ENCODE measurements at places on chromosomes 6 and 20.

GRCh38 chr6:165575158-165575549, 87.9 kb downstream of the PDE10A start:
- DNase-seq = no peak

DNA sequence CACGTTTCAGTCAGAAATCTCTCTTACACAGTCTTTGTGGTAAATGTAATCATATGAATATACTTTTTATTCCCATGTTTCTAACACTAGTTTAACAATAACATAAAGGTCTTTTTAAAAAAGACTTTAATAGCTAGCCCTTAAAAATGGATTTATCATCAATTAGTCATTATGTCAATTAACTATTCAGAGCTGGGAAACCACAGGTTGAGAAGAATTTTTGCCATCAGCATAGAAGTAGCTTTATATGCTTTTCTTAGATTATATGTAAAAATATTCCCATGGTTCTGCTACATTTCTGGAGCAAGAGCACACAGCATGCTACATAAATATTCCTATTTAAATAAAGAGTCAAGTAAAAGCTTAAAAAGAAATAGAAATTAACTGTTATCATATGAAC, 35.5 kb downstream of the ASCC3 start:
- no peak for DNase-seq

- DNase-seq = no peak
Observed at GRCh38 chr6:132973514-132973993, 159.2 kb downstream of the RPS12 start.

DNA sequence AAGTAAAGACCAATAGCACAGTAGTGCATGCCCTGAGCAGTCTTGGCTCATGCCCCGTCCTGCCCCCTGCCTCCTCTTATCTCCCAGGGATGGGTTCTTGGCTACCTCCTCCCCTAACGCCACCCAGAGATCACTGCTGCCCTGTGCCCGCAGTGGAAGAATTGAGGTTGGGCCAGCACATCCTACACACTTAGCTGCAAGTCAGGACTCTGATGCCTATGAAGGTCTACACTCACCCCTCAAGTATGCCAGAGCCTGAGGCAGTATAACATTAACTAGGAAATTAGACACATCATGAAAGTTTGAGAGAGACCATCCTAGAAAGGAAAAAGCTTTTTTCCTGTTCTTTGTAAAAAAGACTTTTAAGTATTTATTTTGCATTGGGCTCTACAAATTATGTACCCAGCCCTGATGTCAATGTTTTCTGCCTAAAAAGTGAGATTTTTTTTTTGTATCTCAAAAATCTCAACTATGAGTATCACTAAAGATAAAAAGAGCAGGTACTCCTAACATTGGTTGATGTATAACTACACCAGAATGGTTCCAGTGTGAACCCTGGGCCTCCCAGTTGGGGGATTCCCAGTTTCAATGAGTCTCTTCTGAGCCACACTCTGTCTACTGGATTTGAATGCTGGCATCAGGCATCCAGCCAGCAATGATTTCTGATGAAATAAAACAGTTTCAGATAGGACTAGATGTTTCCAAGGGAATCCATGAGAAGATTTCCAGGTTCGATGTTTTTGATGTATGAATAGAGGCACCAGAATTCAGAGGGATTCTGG, 115.4 kb downstream of the ISM1 start:
- no peak for DNase-seq

DNA sequence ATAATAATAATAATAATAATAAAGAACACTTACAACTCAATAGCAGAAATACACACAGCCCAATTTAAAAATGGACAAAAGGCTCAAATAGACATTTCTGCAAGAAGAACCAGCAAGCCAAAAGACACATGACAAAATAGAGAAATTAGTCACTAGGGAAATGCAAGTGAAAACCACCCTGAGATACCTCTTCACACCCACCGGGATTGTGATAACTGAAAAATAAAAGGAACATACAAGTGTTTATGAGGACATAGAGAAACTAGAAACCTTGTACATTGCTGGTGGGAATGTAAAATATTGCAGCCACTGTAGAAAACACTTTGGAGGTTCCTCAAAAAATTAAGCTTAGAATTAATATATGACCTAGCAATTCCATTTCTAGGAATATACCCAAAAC, 59.2 kb downstream of the ZDHHC14 start:
- no peak for DNase-seq

DNA sequence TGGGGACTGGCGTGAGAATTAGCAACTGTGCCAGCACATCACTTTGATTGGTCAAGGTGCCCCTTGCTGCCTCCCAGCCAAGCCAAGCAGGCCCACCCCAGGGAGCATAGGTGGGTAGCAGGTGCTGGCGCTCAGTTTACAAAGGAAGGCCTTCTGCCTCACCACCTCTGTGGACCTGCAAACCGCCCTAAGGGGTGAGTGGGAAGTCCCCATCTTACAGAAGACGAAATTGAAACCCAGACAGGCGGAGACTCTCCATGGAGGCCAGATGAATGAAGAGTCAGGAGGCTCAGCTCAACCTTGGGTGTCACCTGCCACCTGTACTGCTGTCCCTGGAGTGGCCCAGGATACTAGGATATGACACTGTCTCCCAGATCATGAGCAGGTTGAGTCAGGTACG, 21.5 kb upstream of the MAS1L start:
- no peak for DNase-seq

DNA sequence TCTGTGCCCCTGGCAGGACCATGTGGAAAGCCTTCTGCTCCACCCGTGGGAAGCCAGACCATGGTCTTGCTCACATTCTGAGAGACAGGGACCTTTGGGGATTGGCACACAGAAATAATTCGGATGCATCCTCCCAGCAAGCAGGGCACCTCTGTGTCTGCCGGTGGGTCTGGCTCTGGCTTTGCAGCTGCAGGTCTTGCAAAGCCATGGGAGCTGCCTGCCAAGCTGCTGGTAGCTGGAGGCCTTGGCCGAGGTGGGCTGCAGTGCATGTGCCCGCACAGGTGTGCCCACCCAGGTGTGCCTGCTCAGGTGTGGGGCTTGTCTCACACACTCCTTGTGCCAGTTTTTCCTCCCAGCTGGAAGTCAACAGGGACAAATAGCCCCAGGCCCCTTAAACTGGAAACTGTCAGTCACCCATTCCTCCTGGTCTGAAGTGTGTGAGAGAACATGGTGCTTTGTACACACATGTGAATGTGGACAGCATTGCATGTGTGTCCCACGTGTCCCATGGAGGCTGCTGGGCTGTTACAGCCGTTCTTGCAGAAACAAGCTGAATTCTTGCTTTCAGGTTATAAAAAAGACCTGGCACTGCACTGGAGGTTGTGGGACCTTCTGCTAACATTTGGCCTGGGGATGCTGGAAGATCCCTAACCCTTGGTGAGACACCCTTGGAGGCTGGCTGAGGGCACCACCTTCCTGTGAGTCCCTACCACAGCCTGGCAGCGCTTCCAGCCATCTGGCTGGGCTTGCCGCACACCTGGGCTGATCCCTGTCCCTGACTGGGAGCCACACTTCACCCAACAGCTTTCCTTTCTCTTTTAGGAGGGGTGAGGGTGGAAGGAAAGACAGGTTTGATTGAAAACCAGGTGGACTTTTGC, 54.9 kb upstream of the SMOC2 start:
- DNase-seq = no peak

DNA sequence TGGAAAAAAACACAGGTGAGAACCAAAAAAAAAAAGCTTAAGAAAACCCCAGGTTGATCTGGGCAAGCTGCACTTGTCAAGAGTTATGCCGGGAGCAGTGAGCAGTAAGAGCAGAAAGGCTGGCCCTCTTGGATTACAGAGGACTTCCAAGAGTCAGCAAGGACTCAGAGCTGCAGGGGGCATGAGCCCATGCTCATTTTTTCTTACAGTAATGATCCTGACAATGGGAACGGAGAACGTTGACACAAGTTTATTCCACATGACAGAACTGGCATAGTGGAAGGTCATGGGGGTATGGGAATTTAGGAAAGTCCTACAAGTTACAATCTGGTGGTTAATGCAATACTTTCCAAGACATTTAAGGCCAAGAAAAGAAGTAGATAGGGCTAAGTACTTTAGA, 256.6 kb downstream of the GMDS start:
- DNase-seq = no peak

DNA sequence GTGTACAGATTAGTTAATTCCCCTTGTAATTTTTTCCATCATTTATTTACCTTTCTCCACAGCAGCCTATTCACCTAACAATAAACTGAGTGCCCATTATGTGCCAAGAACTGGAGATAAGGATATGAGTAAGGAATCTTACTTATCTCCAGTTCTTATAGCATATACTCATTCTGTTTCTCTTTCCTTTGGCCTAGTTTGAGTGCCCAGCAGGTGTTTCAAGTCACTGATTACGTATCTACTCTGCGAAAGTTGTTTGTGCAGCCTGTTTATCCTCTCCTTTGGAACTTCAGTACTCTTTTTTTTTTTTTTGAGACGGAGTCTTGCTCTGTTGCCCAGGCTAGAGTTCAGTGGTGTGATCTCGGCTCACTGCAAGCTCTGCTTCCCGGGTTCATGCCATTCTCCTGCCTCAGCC, 17.3 kb upstream of the POU5F1 start:
- DNase-seq = no peak

- DNase-seq = peak; percentile 38
Observed at GRCh38 chr6:135535989-135536414, 38.5 kb upstream of the AHI1 start.

DNA sequence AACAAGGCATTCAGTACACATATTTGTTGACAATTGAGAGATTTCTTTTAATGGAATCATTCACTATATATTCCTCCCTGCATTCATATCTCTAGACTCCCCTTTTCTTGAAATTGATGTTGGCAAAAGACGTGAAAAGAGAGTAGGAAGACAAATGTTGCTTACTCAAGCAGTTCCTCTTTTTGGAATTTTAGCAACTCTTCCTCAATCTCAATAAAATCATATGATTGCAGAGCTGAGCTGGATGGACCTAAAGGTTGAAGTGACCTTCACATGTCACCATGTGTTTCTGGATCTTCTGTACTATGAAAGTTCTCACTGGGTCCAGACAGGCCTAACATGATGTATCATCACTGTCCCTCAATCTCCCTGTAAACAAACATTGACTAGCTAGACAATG, 18.6 kb downstream of the ADGRF1 start:
- no peak for DNase-seq

DNA sequence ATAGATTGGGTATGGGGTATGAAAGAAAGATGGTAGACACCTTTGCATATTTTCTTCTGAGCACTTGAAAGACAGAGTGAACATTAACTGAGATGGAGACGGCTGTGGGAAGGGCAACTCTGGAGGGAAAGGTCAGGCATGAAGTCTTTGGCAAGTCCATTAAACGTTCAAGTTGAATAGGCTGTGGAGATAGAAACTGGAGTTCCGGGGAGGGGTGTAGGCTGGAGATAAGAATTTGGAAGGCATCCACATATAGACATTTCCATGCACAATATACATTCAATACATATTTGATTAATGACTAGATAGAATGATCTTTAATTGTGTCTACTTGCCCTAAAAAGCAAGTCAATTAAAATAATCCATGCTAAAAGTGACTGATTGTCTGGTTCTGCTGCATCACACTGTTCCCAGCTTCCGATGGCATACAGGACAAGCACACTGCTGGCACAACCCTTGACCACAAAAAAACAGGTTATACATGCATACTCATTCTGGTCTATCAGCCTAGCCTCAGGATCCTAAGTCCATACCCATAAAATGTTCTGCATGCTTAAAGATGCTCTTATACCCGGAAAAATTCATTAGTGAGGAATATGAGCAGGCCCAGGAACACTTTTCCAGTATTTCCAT, 1.9 kb upstream of the MYLK4 start:
- DNase-seq = no peak

DNA sequence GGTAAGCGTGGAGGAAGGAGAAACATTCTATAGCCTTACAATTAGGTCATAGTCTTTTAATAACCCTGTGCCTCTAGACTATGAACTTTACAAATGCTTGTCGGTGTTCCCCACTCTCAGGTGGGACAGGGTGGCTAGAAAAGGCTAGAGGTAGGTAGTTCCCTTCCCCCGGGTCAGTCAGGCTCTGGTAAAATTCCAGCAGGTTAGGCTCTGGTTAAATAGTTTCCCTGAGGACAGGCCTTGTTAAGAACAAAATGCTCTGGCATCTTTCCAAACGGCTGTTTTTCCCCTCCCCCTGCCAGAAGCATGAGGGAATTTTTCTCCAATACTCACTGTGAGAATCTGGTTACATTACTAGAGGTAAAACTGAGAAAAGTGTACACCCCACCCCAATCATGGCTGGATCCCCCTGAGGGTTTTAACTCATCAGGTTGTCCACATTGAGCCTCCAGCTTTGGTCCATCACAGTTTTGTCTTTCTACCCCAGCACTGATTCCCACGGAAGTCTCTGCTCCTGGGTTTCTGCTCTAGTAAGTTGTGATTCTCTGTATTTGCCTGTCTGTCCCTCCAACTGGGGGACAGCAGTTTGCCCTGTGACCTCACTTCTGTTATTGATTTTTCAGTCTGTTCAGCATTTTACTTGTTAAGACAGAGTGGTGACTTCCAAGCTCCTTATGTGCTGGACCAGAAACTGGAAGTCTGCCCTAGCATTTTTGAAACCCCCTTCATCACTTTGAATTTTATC, 84.7 kb upstream of the ADGRF1 start:
- DNase-seq = no peak

- DNase-seq = peak; percentile 43
Observed at GRCh38 chr6:158793432-158793831, 25.7 kb downstream of the EZR start.

GRCh38 chr20:51378171-51378928, 164.2 kb downstream of the NFATC2 start:
- no peak for DNase-seq

- DNase-seq = no peak
Observed at GRCh38 chr6:2976060-2976459, 4.7 kb upstream of the SERPINB6 start.

DNA sequence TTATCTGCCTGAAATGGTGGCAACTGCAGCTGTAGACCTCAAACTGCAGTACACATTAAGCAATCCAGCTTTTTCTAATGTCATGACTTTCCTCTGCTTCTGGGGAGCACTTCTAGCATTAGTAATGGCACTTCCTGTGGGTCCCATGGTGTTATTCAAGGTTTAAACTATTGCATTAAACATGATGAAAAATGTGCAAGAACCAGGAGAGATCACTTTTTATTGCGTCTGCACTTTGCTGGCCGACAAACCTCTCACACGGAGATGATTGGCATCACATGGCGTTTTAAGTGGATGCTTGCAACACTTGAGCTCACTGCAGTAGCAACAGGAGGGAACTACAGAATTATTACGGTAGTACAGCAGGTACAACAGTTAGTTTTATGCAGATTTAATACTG, 148.4 kb downstream of the HIVEP2 start:
- DNase-seq = peak; percentile 21

DNA sequence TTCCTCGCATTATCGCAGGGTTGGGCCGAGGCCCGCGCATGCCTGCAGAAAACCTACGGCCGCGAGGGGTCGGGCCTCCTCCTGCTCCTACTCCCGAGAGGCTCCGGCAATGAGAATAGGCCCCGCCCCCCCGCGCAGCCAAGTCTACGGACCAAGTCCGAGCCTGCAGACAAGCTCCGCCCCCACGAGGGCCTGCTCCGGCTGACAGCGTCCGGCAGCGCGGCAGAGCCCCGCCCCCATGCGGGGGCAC, 3.1 kb upstream of the GPSM3 start:
- DNase-seq = peak; percentile 100

GRCh38 chr20:33373735-33374605, 27.3 kb downstream of the CDK5RAP1 start:
- no peak for DNase-seq
